ENCODE measurements at places on chromosomes 5 and 9.

GRCh38 chr5:178372142-178372571 is 139.6 kb upstream of the PHYKPL start:
- no peak for DNase-seq

DNA sequence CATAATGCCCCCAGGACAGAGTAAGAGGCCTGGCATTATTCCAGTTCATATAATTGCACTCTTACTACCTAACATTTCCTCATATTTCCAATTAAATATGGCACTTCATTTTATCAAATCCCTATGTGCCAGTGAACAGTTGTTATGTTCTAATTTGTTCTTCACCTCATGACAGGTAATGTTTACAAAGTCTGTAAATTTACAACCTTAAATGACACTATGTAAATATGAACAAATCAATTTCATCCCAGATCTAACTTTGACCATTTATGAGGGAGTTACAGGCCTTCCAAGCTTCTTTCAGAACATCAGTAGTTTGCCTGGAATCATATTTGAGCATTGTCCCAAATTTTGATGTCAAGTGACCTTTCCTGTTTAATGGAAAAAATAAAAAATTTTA is 592.6 kb upstream of the CDH6 start:
- no peak for DNase-seq

GRCh38 chr5:149219584-149219983 is 52.1 kb upstream of the AFAP1L1 start:
- no peak for DNase-seq

- DNase-seq: no peak
These were observed 414.3 kb upstream of the PAPPA start for GRCh38 chr9:115739096-115739875.

- no peak for DNase-seq
These were observed 53.7 kb downstream of the IPPK start for GRCh38 chr9:92616199-92616641.

All from activated naive CD4-positive, alpha-beta T cell (primary cell).